A549 treated with Hydrocortisone at 1 μM for 4 hours (cell line): ENCODE measurements at places on chromosomes 2 and 18. TPM values are rescaled to one million over a fixed set of nuclear protein-coding genes. Genes with fewer than 3 reads are reported as not detected.

Gene GATA6
- total RNA-seq: 1.4 to 1.7 TPM (median 1.4 TPM) in 5 replicates

Gene PROKR1
- not detected in 5 replicates for total RNA-seq

Gene TGFA
- 4.4 to 6.0 TPM (median 4.6 TPM) in 5 replicates for total RNA-seq

Gene DCC
- total RNA-seq: not detected in 5 replicates

Gene CFC1
- total RNA-seq: 0.09 to 0.10 TPM in 2 of 5 replicates, not detected in the others

Gene FAP
- 0.23 TPM in 1 of 5 replicates, not detected in the others for total RNA-seq
